ENCODE measurements at places on chromosomes 1 and 21.
A peak's percentile ranks its signal among the peaks of the same experiment; 100 is the strongest.

DNA sequence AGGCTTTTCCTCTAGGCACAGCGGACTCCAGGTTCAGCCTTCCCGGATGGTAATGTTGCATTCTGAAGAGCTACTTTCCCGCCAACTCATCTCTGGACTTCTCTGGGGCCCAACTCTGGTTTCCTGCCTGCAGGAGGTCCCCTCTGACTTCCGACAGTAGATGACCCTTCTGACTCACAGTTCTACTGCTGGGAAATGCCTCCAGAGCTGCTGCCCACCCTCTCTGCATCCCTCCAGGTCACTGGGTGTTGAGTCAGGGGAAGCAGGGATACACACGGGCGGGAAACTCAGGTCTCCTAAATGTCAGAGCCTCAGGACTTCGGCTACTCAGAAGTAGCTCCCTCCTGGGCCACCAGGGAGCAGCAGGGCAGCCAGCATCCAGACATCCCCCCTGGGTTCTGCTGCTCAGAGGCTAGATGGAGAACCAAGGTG is 2.1 kb upstream of the KIF21B start:
- peaks cover 7% of the 10 kb centered on the region for H3K27me3 ChIP-seq
- H3K4me1 ChIP-seq = peaks cover 50% of the 10 kb centered on the region
- H3K36me3 ChIP-seq = no peaks in the 10 kb centered on the region
- peak overlapping the region; percentile 66 for H3K4me3 ChIP-seq
- H3K27ac ChIP-seq = no peak overlapping the region
- peak; percentile 54 for DNase-seq

GRCh38 chr1:245007852-245008251 is 143.5 kb upstream of the HNRNPU start:
- H3K36me3 ChIP-seq = no peaks in the 10 kb centered on the region
- H3K27ac ChIP-seq = no peak overlapping the region
- no peak overlapping the region for H3K4me3 ChIP-seq
- no peaks in the 10 kb centered on the region for H3K27me3 ChIP-seq

DNA sequence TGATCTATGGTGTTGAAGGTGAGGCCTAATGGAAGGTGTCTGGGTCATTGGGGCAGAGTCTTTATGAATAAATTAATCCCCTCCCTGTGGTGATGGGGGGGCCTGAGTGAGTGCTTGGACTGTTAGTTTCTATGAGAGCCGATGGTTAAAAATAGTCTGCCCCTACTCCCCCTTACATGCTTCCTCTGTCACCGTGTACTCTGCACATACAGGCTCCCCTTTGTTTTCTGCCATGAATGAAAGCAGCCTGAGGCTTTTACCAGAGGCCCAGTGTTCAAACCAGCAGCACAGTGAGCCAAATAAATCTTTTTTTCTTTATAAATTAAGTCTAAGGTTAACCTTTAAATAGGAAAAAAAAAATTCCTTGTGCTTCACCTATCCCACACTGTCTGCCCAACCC is 657.0 kb downstream of the AMY1C start:
- H3K27ac ChIP-seq = no peak overlapping the region
- H3K4me1 ChIP-seq = no peaks in the 10 kb centered on the region
- H3K36me3 ChIP-seq = no peaks in the 10 kb centered on the region
- H3K27me3 ChIP-seq = no peaks in the 10 kb centered on the region

GRCh38 chr1:179323436-179323835 is 29.8 kb downstream of the SOAT1 start:
- no peak for DNase-seq
- peaks cover 6% of the 10 kb centered on the region for H3K4me1 ChIP-seq
- H3K27ac ChIP-seq = no peak overlapping the region
- no peak overlapping the region for H3K4me3 ChIP-seq
- H3K27me3 ChIP-seq = no peaks in the 10 kb centered on the region

DNA sequence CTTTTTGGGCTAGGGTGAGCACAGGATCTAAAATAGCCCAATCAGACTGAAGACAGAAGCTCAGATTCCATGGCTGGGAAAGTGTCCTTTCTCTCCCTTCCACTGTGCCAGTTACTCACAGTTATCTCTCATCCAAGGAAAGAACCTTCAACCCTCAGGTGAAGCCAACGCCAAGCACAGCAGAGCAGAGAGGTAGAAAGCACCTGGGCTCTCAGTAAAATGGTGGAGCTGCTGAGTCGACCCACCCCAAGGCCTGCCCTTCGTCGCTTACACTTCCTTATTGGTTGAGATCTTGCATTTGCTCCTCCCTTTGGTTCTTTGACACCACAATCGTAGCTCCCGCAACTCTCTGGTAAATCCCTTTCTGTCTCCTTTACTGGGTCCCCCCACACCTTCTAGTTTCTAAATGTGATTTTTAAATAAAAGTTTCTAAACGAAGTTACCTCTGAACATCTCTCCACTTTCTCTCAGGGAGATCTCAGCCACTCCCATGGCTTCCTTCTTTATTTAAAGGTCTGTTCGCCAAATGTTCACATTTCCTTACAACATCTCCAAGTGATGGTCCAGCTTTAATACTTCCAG is 27.5 kb upstream of the SLC30A1 start:
- H3K27ac ChIP-seq = no peak overlapping the region
- no peak for DNase-seq
- H3K4me3 ChIP-seq = no peak overlapping the region
- no peaks in the 10 kb centered on the region for H3K36me3 ChIP-seq

GRCh38 chr1:229344139-229344538 is 1.3 kb upstream of the CCSAP start:
- no peak for DNase-seq
- no peak overlapping the region for H3K4me3 ChIP-seq
- H3K36me3 ChIP-seq = peaks cover 2% of the 10 kb centered on the region
- peaks cover 51% of the 10 kb centered on the region for H3K27me3 ChIP-seq
- no peak overlapping the region for H3K27ac ChIP-seq

- peaks cover 28% of the 10 kb centered on the region for H3K36me3 ChIP-seq
- peak overlapping the region; percentile 13 for H3K27ac ChIP-seq
Measured at GRCh38 chr1:116986421-116987255, 14.9 kb upstream of the CD101 start.

- DNase-seq = no peak
- no peaks in the 10 kb centered on the region for H3K27me3 ChIP-seq
Measured at GRCh38 chr1:167060141-167061072, 29.8 kb downstream of the GPA33 start.

DNA sequence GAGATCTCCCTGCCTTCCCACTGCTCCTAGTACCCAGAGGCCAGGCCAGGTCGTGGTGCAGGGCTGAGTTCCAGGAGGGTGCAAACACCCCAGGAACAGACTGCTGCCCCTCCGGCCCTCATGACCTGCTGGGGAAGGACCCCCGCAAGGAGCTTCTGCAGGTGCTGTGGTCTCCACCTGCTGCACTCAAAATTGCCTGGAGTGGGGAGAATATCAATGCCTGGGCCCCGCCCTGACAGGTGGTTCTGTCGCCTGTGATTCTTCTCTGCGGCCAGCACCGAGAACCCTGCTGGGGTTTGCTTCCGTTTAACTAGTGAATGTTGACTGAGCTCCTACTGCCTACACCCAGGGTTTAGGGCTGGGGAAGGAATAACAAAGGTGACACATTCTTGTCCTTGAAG is 2.1 kb upstream of the TFF3 start:
- H3K27ac ChIP-seq = peak overlapping the region; percentile 68
- H3K4me1 ChIP-seq = peaks cover 64% of the 10 kb centered on the region
- no peak for DNase-seq
- H3K4me3 ChIP-seq = no peak overlapping the region

- H3K4me1 ChIP-seq = no peaks in the 10 kb centered on the region
- H3K4me3 ChIP-seq = no peak overlapping the region
- H3K36me3 ChIP-seq = peaks cover 53% of the 10 kb centered on the region
- H3K27me3 ChIP-seq = peaks cover 3% of the 10 kb centered on the region
Measured at GRCh38 chr1:151897991-151898431, 11.3 kb downstream of the THEM4 start.

DNA sequence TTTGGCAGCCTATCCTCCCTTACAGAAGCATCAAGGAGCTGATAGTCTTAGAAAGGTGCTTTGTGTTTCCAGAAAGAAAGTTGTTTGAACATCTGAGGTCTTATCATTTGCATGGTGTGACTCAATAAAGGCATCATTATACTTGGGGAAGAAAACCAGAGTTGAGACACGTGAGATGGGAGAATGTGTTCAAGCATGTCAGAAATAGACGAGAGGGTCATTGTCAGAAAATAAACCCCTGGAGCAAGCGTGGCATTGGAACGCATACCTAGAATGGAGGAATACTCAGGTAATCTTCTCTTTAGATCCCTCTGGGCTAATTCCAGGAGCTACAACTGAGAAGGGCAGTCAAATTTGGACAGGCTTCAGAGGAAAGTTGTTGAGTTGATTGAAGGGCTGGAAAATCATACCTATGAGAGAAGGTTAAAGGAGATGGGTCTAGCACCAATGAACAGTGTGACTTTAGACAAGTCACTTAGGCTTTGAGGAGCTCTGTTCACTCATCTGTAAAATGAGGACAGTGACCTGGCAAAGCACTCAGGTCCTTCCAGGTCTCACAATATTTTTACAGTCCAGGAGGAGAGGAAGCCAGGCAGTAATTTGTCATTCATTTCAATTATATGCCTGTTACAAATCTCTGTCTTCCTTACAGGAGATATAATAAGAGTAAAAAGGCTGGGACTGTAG is 101.3 kb upstream of the C1orf21 start:
- no peak for DNase-seq
- H3K27me3 ChIP-seq = no peaks in the 10 kb centered on the region
- H3K4me1 ChIP-seq = peaks cover 3% of the 10 kb centered on the region
- H3K27ac ChIP-seq = no peak overlapping the region
- no peak overlapping the region for H3K4me3 ChIP-seq

Data from WTC11 (cell line).